Stimulated activated CD8-positive, alpha-beta memory T cell treated with anti-CD3 and anti-CD28 coated beads, Interleukin-2, amount 100 ng/mL, for 1 hour (primary cell): ENCODE measurements at places on chromosomes 3 and 15.
A peak's percentile ranks its signal among the peaks of the same experiment; 100 is the strongest.

GRCh38 chr15:100141311-100142001 lies 200.3 kb downstream of the ADAMTS17 start:
- no peak for DNase-seq

GRCh38 chr3:64030741-64031140 lies 7.4 kb upstream of the PSMD6 start:
- DNase-seq = peak; percentile 56

- no peak for DNase-seq
Observed at GRCh38 chr3:21825684-21826083, 74.7 kb upstream of the ZNF385D start.

GRCh38 chr3:27681249-27681748 lies 40.8 kb downstream of the EOMES start:
- no peak for DNase-seq

DNA sequence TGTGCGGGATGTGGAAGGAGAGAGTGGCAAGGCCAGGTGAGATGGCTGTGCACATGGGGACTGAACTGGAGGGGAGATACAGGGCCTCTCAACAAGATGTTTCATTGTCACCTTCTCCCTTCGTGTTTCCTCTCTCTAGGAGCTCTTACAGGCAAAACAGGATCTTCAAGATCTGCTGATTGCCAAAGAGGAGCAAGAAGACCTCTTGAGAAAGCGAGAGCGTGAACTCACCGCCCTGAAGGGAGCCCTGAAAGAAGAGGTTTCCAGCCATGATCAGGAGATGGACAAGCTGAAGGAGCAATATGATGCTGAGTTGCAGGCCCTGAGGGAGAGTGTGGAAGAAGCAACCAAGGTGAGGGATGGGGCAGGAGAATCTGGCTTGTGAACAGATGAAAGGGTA lies 85.2 kb downstream of the CGNL1 start:
- DNase-seq = no peak

GRCh38 chr3:126456211-126456610 lies 19.5 kb downstream of the ZXDC start:
- no peak for DNase-seq

- no peak for DNase-seq
Observed at GRCh38 chr3:99248913-99249312, 347.4 kb upstream of the DCBLD2 start.

DNA sequence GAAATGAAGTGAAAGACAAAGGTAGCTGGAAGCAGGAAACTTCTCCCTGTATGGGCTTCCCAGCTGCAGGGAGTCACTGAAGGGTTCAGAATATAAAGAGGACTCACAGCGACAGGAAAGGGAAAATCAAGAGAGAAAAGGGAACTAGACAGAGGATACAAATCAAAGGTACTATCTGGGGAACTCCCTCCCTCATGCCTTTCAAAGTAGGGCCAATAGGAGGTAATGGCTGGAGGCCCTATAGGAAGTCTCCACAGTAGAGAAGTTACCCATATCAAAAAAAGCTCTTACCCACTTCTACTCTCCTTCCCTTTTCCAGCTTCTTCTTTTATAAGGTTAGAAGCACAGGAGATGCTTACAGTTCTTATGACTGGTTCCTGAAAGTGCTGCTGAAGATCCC lies 43.5 kb downstream of the FMN1 start:
- DNase-seq = no peak

- no peak for DNase-seq
Observed at GRCh38 chr3:40828741-40829415, 304.1 kb downstream of the ZNF621 start.

- DNase-seq = no peak
Observed at GRCh38 chr3:128416578-128417211, 50.0 kb downstream of the DNAJB8 start.

- no peak for DNase-seq
Observed at GRCh38 chr3:194843556-194843955, 157.9 kb downstream of the FAM43A start.
